ENCODE measurements at places on chromosomes 1 and 21. TPM values are rescaled to one million over a fixed set of nuclear protein-coding genes. Genes with fewer than 3 reads are reported as not detected.

ADARB1 gene
- total RNA-seq: 14.1 TPM

DNA sequence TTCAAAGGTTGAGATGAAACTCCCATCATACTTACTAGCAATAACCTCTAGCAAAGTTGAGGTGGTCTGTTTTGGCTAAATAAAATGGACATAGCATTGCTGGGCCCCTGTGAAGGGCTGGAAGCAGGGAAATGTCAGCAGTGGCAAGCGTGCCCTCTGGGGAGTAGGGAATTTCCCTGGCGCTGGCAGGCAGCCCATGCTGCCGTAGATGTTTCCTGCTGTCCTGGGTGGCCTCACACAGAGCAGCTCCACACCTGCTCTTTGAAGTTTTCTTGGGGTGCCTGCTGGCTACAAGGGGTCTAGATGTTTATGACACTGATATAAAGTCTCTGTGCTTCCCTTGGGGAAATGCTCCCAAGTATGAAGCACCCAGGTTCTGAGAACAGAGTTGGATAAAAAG lies 30.2 kb downstream of the ADARB1 start:
- H3K4me3 ChIP-seq: no peak overlapping the region
- no peaks in the 10 kb centered on the region for H3K27me3 ChIP-seq
- H3K4me1 ChIP-seq: no peaks in the 10 kb centered on the region
- H3K36me3 ChIP-seq: no peaks in the 10 kb centered on the region
- no peak overlapping the region for H3K27ac ChIP-seq

- H3K4me1 ChIP-seq: no peaks in the 10 kb centered on the region
- no peak overlapping the region for H3K4me3 ChIP-seq
These were observed 210.0 kb downstream of the HLX start for GRCh38 chr1:221089273-221089672.

- H3K36me3 ChIP-seq: peaks cover 14% of the 10 kb centered on the region
- no peak overlapping the region for H3K4me3 ChIP-seq
These were observed 21.3 kb downstream of the SYDE2 start for GRCh38 chr1:85179522-85179921.

GRCh38 chr1:41812051-41812450 lies 106.7 kb downstream of the HIVEP3 start:
- no peaks in the 10 kb centered on the region for H3K27me3 ChIP-seq
- H3K4me1 ChIP-seq: no peaks in the 10 kb centered on the region
- H3K4me3 ChIP-seq: no peak overlapping the region
- no peaks in the 10 kb centered on the region for H3K36me3 ChIP-seq
- H3K27ac ChIP-seq: no peak overlapping the region

GRIK1 gene
- not detected for total RNA-seq

TSPAN1 gene
- not detected for total RNA-seq

- peaks cover 3% of the 10 kb centered on the region for H3K4me1 ChIP-seq
- peaks cover 4% of the 10 kb centered on the region for H3K36me3 ChIP-seq
- no peak overlapping the region for H3K4me3 ChIP-seq
- no peak overlapping the region for H3K27ac ChIP-seq
These were observed 3.9 kb downstream of the TTLL10 start for GRCh38 chr1:1177452-1178206.

DNA sequence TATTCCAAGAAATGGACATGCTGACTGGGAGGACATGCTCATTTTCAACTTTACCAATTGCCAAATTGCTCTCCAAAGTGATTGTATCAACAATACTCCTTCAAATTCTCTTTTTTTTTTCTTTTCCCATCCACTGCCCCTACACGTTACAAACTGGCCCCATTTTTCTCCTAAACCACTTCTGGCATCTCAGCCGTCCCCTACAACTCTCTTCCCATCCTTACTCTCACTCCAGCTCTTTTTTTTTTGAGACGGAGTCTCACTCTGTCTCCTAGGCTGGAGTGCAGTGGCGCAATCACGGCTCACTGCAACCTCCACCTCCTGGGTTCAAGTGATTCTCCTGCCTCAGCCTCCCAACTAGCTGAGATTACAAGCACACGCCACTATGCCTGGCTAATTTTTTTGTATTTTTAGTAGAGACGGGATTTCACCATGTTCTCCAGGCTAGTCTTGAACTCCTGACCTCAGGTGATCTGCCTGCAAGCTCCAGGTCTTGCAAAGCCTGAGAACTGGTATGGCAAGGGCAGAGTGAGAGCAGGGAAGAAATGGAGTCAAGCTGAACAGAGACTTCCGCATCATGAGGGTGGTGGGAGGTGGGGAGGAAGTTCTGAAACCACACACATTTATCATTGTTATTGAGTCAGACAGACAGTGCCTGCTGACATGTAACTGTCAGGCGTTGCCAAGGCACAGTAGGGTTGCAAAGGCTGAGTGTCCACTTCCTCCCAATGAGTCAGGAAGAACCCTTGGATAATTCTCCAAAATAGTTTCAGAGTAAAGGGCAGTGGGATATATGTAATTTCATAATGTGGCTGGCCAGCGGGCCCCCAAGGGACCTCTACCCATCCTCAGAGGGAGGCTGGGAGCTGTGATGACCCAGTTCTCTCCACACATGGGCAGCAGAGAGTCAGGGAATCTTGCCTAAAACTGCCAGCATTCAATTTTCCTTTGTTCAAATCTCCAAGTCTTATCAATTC lies 17.4 kb downstream of the CELA3A start:
- no peak overlapping the region for H3K27ac ChIP-seq
- DNase-seq: no peak
- H3K4me3 ChIP-seq: no peak overlapping the region
- no peaks in the 10 kb centered on the region for H3K27me3 ChIP-seq
- no peaks in the 10 kb centered on the region for H3K4me1 ChIP-seq
- H3K36me3 ChIP-seq: no peaks in the 10 kb centered on the region

DNA sequence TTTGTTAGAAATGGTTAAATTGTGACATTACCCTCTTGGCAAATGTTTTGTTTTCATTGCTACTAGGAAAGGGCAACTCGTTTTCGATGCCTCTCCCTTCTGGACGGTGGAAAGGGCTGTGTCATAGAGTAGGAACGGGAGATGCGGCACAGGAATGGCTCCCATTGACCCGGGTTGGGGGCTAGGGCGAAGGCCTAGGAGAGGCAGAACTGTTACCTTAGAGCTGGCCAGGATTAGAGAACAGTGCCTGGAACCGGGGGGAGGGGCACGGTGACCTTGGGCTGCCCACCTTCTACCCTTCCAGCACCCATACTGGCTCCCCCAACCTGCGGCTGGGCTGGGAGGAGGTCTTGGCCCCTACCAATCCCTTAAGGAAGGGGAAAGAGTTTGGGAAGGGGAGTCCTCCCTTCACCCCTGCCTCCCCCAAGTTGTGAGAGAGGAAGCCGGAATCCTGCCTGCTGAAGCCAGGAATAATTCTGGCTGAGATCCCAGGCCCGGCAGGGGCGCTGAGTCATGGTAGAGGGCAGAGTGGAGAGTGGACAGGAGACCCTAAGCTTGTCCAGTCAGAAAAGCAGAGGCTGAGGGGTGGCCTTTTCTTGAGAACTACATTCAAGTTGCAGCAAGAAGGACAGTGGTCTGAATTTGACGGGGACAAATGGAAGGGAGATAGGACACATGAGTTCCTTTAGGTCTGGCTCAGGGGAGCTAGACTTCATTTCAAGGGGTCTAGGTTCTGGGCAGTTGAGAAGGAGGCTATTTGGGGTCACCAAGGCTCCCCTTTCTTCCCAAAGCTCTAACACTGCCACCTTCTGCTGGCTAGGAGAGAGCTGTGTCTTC lies 8.2 kb downstream of the LMNA start:
- H3K27me3 ChIP-seq: no peaks in the 10 kb centered on the region
- H3K27ac ChIP-seq: peak overlapping the region; percentile 71
- no peaks in the 10 kb centered on the region for H3K36me3 ChIP-seq
- DNase-seq: no peak
- H3K4me3 ChIP-seq: peak overlapping the region; percentile 18

DNA sequence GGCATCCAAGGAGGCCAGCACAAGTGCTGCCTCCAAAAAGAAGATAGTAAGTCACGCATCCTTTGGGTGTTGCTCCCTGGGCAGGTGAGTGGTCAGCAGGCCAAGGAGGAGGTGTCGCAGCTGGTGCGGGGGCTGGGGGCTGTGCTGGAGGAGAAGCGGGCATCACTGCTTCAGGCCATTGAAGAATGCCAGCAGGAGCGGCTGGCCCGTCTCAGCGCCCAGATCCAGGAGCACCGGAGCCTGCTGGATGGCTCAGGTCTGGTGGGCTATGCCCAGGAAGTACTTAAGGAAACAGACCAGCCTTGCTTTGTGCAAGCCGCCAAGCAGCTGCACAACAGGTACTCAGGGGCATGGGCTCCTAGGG lies 4.3 kb downstream of the TRIM46 start:
- no peaks in the 10 kb centered on the region for H3K4me1 ChIP-seq
- H3K36me3 ChIP-seq: peaks cover 38% of the 10 kb centered on the region
- H3K27ac ChIP-seq: no peak overlapping the region
- H3K27me3 ChIP-seq: no peaks in the 10 kb centered on the region
- no peak overlapping the region for H3K4me3 ChIP-seq

DNA sequence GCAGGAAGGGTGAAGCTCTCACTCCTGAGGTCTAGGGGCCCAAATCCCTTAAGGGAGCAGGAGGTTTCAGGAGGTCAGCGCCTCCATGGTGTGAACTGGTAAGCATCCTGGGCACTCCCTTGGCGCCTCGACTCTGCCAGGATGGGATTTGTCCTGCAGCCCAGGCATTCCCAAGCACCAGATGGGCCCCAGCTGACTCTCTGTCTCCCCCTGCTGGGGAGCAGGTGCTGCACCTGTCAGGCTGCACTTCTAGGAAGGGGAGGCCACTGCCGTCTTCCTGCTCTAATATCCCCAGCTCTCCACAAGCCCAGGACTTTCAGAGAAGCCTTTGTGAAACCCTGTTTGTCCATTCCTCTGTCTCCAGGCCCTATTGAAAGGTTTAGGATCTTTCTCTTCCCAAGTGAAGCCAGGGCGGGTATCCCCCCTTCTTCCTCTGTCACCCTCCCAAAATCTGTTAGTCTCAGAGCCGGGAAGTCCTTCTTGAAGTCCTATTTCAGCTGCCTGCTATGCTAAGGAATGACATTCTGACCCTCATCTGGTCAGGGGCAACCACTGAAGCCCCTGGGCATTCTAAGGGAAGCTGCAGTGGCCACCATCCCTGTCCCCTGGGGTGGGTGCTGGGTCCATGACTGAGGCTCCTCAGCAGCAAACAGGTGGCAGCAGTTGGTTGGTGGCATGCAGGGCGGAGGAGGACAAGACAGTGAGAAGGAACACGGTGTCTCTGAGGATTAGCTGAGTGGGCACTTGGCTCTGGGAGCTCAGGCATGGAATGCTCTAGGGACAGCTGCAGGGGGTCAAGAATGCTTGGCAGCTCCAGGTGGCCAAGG lies 3.2 kb downstream of the MYBPH start:
- H3K36me3 ChIP-seq: no peaks in the 10 kb centered on the region
- no peaks in the 10 kb centered on the region for H3K4me1 ChIP-seq
- no peak overlapping the region for H3K4me3 ChIP-seq
- no peak overlapping the region for H3K27ac ChIP-seq
- DNase-seq: peak; percentile 88

GBP3 gene
- not detected for total RNA-seq

PGLYRP4 gene
- not detected for total RNA-seq

GRCh38 chr1:61618755-61619154 lies 106.2 kb downstream of the TM2D1 start:
- no peaks in the 10 kb centered on the region for H3K4me1 ChIP-seq
- no peaks in the 10 kb centered on the region for H3K27me3 ChIP-seq
- H3K4me3 ChIP-seq: no peak overlapping the region
- no peaks in the 10 kb centered on the region for H3K36me3 ChIP-seq
- H3K27ac ChIP-seq: no peak overlapping the region
- DNase-seq: peak; percentile 44

GRCh38 chr1:10521537-10522157 lies 46.9 kb downstream of the PEX14 start:
- H3K36me3 ChIP-seq: no peaks in the 10 kb centered on the region
- H3K4me3 ChIP-seq: no peak overlapping the region
- peaks cover 12% of the 10 kb centered on the region for H3K4me1 ChIP-seq
- no peak for DNase-seq
- no peak overlapping the region for H3K27ac ChIP-seq
- H3K27me3 ChIP-seq: no peaks in the 10 kb centered on the region

- no peaks in the 10 kb centered on the region for H3K4me1 ChIP-seq
- no peaks in the 10 kb centered on the region for H3K27me3 ChIP-seq
- H3K4me3 ChIP-seq: no peak overlapping the region
- no peak for DNase-seq
These were observed 89.0 kb upstream of the ACTL8 start for GRCh38 chr1:17665950-17666720.

- no peaks in the 10 kb centered on the region for H3K27me3 ChIP-seq
- H3K27ac ChIP-seq: no peak overlapping the region
- H3K4me3 ChIP-seq: no peak overlapping the region
- DNase-seq: peak; percentile 67
- H3K36me3 ChIP-seq: no peaks in the 10 kb centered on the region
These were observed 622.4 kb upstream of the PKN2 start for GRCh38 chr1:88061492-88062177.

GRCh38 chr1:30377230-30378002 lies 346.0 kb downstream of the MATN1 start:
- no peak overlapping the region for H3K27ac ChIP-seq
- H3K4me3 ChIP-seq: no peak overlapping the region
- no peaks in the 10 kb centered on the region for H3K36me3 ChIP-seq
- no peaks in the 10 kb centered on the region for H3K27me3 ChIP-seq
- DNase-seq: no peak
- H3K4me1 ChIP-seq: no peaks in the 10 kb centered on the region

GRCh38 chr21:38297194-38297631 lies 40.4 kb downstream of the KCNJ15 start:
- no peak for DNase-seq
- no peaks in the 10 kb centered on the region for H3K36me3 ChIP-seq
- H3K27ac ChIP-seq: no peak overlapping the region
- no peaks in the 10 kb centered on the region for H3K27me3 ChIP-seq
- H3K4me1 ChIP-seq: peaks cover 3% of the 10 kb centered on the region

- H3K4me1 ChIP-seq: no peaks in the 10 kb centered on the region
- H3K27me3 ChIP-seq: no peaks in the 10 kb centered on the region
- H3K36me3 ChIP-seq: no peaks in the 10 kb centered on the region
- no peak overlapping the region for H3K27ac ChIP-seq
- DNase-seq: no peak
These were observed 53.1 kb downstream of the LMX1A start for GRCh38 chr1:165303386-165303785.

DNA sequence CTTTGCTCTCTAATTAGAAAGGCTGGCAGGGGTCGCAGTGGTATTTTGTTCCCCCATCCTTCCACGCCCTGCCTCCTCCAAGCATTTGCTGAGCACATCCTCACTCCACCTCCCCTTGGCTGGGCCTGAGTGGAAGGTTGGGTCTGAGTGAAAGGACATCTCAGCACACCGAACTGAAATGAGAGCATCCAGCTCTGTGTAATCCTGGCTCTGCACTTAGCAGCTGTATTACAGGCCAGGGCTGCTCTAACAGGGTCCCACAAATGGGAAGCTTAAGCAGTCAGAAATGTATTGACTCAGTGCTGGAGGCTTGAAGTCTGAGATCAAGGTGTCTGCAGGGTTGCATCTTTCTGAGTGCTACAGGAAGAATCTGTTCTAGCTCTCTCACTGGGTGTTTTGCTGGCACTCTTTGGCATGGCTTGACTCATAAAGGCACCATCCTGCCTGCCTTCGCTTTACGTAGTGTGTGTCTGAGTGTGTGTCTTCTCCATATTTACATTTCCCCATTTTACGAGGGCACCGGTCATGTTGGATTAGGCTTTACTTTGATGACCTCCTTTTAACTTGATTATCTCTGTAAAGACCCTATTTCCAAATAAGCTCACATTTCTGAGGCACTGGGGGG lies 48.5 kb upstream of the IGSF21 start:
- DNase-seq: no peak
- H3K27ac ChIP-seq: no peak overlapping the region
- no peaks in the 10 kb centered on the region for H3K4me1 ChIP-seq
- H3K27me3 ChIP-seq: no peaks in the 10 kb centered on the region
- H3K36me3 ChIP-seq: no peaks in the 10 kb centered on the region
- H3K4me3 ChIP-seq: no peak overlapping the region

All from H9 (cell line).